NCI-H2081 treated with DMSO at 0.1 percent for 48 hours (cell line): ENCODE measurements at places on chromosomes 6 and 20.

DNA sequence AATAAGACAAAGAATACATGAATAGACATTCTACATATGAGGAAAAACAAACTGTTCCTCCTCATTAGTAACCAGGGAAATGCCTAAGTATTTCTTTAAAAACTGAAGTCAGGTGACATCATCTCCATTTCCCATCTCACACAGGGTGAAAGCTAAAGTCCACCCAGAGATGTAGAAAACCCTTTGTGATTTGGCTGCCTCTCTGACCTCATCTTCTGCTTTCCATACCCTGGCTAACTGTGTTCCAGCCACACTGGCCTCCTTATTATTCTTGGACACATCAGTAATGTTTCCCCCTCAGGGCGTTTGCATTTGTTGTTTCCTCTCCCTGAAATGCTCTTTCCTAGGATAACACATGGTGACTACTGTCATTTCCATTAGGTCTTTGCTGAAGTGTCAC lies 40.4 kb downstream of the ESF1 start:
- no peak for DNase-seq

- no peak for DNase-seq
Observed at GRCh38 chr20:53961527-53961926, 108.9 kb downstream of the BCAS1 start.

DNA sequence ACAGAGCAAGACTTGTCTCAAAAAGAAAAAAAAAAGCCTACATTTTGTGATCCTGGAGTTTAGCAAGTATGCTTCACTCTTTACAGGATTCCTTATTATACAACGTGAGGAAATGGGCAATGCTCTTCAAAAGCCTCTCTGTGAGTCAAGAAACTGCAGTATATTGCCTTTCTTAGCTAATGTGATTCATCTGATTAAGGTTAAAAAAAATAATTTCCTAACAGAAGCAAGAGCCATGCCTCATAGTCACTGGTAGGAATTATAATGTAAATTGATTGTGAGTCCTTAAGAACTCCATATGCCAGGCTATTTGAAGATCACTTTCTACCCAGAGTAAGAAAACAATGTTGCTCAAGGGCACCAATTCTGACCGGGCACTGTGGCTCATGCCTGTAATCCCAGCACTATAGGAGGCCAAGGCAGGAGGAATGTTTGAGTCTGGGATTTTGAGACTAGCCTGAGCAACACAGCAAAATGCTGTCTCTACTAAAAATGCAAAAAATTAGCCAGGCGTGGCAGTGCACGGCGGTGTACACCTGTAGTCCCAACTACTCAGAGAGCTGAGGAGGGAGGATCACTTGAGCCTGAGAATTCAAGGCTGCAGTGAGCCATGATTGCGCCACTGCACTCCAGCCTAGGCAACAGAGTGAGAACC lies 43.3 kb downstream of the SLC26A8 start:
- no peak for DNase-seq

- peak; percentile 49 for DNase-seq
Observed at GRCh38 chr20:61954276-61955021, 111.2 kb downstream of the TAF4 start.

GRCh38 chr6:46894433-46894832 lies 27.3 kb downstream of the ADGRF5 start:
- no peak for DNase-seq

DNA sequence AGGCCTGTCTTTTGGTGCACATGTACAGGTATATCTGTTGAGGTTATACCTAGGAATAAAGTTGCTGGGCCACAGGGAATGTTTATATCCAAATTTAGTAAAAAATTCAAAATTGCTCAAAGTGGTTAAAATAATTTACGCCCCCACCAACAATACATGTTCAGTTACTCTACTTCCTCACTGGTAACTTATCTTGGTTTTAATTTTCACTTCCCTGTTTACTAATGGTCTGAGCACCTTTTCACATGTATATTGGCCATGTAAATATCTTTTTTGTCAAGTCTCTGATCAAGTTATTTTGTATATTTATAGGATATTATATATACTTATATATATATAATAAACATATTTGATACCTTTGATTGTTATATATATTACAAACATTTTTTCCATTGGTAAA lies 9.7 kb downstream of the PDE7B start:
- DNase-seq, result no peak

DNA sequence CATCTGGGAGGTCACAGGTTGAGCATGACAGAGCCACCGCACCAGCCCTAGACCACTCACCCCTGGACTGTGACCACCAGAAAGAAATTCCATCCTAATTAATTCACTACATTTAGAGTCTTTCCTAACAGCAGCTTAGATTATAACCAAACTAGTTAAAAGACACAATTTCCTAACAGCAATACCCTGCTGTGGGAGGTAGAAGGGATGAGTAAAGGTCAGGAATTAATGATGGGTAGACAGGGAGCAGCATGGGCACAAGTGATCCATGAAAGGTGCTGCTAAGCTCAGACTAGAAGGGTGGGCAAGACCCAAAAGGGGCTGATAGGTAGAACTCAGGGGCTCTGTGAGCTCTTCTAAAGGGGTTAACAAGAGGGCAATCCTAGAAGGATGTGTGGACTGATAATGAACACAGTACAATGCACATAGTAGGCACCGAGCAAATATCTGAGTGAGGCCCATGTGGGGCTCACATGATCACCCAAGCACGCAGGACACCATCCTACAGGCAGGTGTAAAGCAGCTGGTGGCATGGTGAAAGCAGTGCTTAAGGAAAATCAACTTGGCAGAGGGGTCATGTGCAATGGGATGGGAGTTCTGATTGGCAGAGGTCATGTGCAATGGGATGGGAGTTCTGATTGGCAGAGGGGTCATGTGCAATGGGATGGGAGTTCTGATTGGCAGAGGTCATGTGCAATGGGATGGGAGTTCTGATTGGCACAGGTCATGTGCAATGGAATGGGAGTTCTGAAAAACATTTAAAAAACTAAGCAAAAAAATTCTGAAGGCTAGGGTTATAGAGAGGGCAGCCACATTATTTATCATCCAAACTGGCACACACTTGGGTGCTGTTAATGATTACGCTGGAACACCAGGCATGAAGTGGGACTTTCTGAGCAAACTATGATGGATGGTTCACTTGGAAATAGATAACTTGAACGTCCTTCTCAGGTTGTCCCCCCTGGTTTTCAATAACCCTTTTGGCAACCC lies 188.2 kb upstream of the FOXQ1 start:
- DNase-seq, result no peak

DNA sequence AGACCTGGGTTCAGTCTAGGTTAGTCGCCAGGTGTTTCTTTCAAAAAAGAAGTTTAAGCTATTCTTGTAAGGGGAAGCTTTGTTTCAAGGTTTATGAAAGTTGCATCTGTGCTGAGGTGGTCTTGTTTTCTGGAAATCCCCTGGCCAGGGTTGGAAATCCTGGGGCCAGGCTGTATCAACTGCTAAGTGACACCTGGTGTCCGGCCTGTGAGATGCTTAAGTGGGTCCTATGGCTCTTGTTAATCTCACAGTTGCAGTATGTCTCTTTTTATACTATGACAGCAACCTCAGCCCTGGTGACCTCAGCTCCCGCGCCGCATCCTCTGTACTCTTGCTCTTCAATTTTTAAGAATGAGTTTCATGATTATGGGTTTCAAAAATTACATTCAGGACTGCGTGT lies 72.0 kb downstream of the CHMP4B start:
- no peak for DNase-seq

DNA sequence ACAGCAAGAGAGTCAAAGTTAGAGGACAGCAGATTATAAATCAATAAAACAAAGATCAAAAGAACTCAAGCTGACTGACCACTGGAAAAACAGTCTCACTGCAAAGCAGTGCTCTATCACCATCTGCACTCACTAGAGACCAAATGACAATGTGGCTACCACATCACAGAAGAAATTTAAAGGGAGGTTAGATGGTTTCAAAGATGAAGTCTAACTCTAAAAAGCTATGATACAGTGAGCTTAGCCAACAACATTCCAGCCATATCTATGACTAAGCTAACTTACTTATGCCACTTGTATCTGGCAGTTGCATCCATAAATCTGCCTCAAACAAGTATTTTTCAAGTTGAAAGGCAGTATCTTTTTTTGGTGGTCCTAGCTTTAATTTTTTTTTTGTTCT lies 68.6 kb downstream of the ARHGAP18 start:
- no peak for DNase-seq

- no peak for DNase-seq
Observed at GRCh38 chr6:138264372-138264880, 46.1 kb upstream of the PBOV1 start.

DNA sequence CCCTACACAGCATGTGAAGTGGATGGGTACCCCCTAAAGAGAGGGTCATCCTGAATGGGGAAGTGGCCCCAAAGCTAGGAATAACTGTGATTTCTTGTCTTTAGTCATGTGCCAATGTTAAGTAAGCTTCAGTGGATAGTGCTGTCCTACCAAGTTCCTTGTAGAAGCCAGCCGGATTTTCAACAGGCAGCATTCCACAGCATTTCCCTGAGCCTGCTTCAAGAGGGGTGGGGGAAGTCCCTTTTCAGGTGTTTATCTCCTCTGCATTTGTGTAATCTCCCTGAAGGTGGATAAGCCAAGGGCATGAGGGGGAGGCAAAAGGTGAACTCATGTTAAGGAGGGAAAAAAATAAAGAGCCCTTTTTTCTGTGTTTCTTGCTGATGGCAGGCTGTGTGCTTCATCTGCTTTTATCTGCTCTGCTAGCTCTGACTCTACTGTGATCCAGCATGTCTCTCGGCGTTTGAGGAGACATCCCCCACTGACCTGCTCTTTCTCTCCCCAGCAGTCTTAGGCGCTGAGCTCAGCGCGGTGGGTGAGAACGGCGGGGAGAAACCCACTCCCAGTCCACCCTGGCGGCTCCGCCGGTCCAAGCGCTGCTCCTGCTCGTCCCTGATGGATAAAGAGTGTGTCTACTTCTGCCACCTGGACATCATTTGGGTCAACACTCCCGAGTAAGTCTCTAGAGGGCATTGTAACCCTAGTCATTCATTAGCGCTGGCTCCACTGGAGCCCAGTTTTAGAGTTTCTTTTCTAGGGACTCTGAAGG lies 1.9 kb downstream of the EDN1 start:
- no peak for DNase-seq

DNA sequence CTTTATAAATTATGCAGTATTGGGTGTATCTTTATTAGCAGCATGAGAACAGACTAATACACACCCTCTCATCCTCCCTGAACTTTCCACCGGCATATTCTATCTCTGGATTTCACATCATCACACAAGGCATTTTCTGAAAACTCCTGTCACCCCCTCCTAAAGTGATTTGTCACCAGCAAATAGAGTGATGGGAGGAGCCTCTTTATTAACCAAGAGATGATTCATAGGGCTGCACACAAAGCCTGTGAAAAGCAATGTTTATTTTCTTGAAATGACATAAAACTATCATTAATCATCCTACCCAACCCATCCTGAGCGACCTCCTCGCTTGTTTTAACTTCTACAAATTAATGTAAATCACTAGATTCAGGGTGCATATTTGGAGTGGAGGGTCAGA lies 394.7 kb upstream of the SULF2 start:
- DNase-seq, result no peak

GRCh38 chr20:17595856-17596255 lies 26.0 kb downstream of the DSTN start:
- DNase-seq, result no peak

DNA sequence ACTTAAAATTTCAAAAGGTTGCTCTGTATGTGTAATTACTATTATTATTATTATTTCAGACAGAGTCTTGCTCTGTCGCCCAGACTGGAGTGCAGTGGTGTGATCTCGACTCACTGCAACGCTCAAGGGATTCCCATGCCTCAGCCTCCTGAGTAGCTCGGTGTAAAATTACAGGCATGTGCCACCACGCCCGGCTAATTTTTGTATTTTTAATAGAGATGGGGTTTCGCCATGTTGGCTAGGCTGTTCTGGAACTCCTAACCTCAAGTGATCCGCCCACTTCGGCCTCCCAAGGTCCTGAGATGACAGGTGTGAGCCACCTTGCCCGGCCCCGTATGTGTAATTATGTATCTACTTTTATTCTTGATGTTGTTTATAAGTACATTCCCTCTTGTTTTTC lies 65.3 kb upstream of the ZNF217 start:
- DNase-seq, result no peak

DNA sequence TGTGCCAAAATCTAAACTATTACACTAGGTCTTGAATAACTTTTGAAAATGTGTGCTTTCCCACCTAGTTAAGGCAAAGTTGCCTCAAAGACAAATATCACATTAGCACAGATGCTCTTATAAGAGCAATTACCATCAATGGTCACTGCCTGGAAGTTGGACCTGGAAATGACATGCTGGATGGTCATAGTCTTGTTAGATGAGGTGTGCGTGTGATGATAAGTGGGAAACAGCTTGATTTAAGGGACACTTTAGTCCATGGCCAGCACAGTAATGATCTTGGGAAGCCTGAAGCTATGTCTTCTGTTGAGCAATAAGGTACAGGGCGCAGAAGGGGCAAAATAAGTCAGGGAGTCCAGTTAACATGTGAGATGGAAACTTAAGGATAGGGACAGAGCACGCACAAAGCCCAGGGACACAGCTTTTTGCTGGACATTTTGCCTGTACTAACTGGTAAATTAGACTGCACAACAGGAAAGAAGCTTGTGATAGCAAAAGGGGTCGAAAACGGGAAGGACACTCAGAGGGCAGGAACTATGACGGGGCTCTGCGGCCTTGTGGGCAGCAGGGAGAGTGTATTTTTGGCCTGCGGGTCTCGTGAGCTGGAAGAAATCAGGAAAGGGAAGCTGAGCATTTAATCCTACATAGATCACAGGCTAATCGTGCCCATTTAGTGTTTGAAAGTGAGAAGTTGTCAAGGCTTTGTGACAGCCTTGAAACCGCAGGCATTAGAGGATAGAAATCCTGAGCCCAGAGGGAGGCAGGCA lies 66.7 kb upstream of the BMP2 start:
- no peak for DNase-seq

- no peak for DNase-seq
Observed at GRCh38 chr6:37919417-37920157, 100.1 kb downstream of the ZFAND3 start.

- DNase-seq, result no peak
Observed at GRCh38 chr6:154683756-154684523, 49.3 kb upstream of the SCAF8 start.

DNA sequence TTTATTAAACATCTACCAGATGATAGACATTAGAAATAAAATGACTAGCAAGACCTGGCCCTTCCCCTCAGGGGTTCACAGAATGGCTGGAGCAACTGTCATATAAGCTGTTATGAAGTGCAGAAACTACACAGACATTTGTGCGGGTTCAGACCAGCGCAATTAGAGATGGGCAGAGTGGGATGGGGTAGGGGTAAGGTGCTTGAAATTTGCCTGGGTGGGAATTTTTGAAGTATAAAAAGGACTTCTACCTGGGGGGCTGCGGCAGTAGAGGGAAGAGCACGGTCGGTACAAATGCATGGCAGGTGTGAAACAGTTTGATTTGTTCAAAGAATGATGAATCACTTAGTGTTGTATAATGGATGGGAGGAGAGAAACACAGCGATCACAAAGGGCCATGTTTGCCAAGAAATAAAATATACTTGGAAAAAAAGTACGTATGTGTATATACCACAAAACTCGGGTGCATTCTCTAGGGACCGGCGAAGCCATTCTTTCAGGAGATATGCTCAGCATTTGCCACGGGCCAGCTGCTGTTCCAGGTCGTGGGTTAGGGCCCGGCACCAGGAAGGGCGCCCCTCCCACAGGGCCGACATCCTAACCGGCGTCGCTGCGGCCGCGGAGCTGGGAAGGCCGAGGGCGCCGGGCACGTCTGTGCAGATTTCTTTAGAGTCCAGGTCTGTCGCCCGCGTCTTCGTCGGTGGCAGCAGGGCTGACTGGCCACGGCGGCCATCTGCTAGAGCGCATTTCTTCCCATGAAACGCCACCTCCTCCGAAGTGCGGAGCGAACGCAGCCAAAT lies 809 bp upstream of the NOL7 start:
- DNase-seq, result no peak

GRCh38 chr6:156131221-156131903 lies 645.8 kb upstream of the ARID1B start:
- DNase-seq, result no peak
